ENCODE measurements at places on chromosomes 7 and 10.

GRCh38 chr7:42400211-42400772, 163.3 kb upstream of the GLI3 start:
- no peak overlapping the region for H3K4me3 ChIP-seq
- H3K27ac ChIP-seq: no peak overlapping the region
- H3K4me1 ChIP-seq: no peaks in the 10 kb centered on the region
- no peaks in the 10 kb centered on the region for H3K36me3 ChIP-seq
- no peaks in the 10 kb centered on the region for H3K27me3 ChIP-seq
- DNase-seq: no peak

- no peak overlapping the region for H3K27ac ChIP-seq
- H3K27me3 ChIP-seq: no peaks in the 10 kb centered on the region
- H3K36me3 ChIP-seq: peaks cover 2% of the 10 kb centered on the region
Measured at GRCh38 chr10:102962267-102962666, 44.2 kb downstream of the CNNM2 start.

GRCh38 chr7:6128205-6128604, 97.0 kb downstream of the ANKRD61 start:
- no peak overlapping the region for H3K4me3 ChIP-seq
- H3K27ac ChIP-seq: peak overlapping the region; percentile 79
- no peak for DNase-seq

- no peak for DNase-seq
- H3K27me3 ChIP-seq: peaks cover 25% of the 10 kb centered on the region
- peaks cover 2% of the 10 kb centered on the region for H3K4me1 ChIP-seq
- peaks cover 11% of the 10 kb centered on the region for H3K36me3 ChIP-seq
Measured at GRCh38 chr7:106944035-106944665, 79.1 kb downstream of the PIK3CG start.

DNA sequence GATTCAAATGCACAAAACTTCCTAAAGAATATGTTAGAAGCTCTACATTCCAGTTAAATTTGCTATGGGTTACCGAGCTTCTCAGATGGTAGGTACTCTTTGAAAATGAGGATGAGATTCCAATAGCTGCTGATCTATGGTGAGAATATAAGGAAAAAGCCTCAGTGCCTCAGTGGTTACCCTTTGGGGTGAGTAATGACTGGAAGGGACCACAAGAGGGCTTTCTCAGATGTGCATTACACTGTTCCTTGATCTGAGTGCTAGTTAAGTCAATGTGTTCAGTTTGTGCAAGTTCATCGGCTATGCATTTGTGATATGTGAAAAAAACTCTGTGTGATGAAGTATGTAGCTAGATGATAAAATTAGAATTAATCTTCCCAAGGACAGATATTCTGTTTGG, 3.5 kb downstream of the NRCAM start:
- H3K4me1 ChIP-seq: peaks cover 5% of the 10 kb centered on the region
- H3K27ac ChIP-seq: no peak overlapping the region
- H3K36me3 ChIP-seq: peaks cover 3% of the 10 kb centered on the region
- DNase-seq: no peak
- no peak overlapping the region for H3K4me3 ChIP-seq

DNA sequence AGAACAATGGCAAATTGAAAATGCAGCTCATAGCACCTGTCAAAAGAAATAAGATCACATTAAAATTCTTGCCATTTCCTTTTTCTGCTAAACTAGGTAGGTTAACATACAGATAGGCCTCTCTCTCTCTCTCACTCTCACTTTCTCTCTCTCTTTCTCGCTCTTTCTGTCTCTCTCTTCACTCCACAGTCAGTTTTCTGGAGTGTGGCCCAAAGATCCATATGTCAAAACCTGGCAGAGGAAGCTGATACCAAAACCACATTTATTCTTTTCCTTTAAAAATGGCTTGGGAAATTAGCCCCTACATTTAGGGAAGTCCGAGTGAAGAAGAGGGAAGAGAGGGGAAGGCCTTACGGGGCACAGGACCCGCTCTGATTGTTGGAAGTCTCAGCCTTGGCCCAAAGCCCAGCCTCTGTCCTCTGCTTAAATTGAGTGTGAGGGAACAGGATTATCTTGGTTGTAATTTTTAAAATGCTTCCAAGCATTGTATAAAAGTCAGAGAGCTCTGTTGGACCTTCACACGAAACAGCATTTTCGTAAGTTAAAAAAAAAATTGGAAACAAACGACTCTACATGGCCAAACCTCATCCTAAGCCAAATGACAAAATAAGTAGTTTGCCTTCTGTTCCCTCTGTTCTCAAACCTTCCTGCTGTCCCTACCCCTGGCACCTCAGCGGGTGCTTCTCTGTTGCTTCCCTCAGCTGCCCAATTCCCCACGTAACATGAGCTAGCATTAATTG, 83.2 kb downstream of the FRMD4A start:
- H3K4me3 ChIP-seq: no peak overlapping the region
- DNase-seq: no peak
- peaks cover 34% of the 10 kb centered on the region for H3K27me3 ChIP-seq
- H3K36me3 ChIP-seq: peaks cover 2% of the 10 kb centered on the region
- no peak overlapping the region for H3K27ac ChIP-seq

- H3K27ac ChIP-seq: peak overlapping the region; percentile 95
- H3K4me3 ChIP-seq: peak overlapping the region; percentile 89
- no peak for DNase-seq
- H3K4me1 ChIP-seq: peaks cover 26% of the 10 kb centered on the region
- H3K36me3 ChIP-seq: peaks cover 1% of the 10 kb centered on the region
Measured at GRCh38 chr10:128187788-128188185, 61.6 kb upstream of the MKI67 start.

DNA sequence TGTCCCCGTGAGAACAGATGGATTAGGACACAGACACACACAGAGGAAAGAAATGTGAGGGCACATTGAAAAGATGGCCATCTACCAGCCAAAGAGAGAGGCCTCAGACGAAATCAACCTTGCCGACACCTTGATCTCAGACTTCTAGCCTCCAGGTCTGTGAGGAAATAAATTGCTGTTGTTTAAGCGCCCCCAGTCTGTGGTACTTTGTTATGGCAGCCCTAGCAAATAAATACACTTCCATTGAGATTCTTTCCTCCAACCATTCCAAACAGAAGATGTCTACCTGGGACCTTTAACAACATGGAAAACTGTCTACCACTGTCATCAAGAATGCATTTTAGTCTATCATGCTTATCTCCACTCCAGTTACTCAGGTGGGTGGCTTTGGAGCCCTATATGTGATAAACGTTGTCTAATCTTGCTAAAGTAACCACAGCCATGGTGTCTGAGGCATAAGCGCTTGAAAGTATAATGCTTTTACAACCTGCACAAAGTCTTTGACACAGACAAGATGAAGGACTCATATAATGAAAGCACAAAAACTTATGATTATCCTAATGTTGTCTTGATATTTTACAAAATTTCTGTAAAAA, 244.3 kb downstream of the MTERF1 start:
- H3K4me1 ChIP-seq: no peaks in the 10 kb centered on the region
- H3K4me3 ChIP-seq: no peak overlapping the region
- H3K27me3 ChIP-seq: no peaks in the 10 kb centered on the region
- H3K36me3 ChIP-seq: no peaks in the 10 kb centered on the region
- no peak for DNase-seq
- H3K27ac ChIP-seq: no peak overlapping the region

- no peak overlapping the region for H3K27ac ChIP-seq
- no peak for DNase-seq
Measured at GRCh38 chr10:86250399-86250798, 116.2 kb downstream of the GRID1 start.

GRCh38 chr7:106464651-106465050, 179.9 kb upstream of the NAMPT start:
- peaks cover 8% of the 10 kb centered on the region for H3K4me1 ChIP-seq
- H3K36me3 ChIP-seq: no peaks in the 10 kb centered on the region
- DNase-seq: no peak
- no peak overlapping the region for H3K4me3 ChIP-seq
- no peak overlapping the region for H3K27ac ChIP-seq
- peaks cover 22% of the 10 kb centered on the region for H3K27me3 ChIP-seq

- H3K36me3 ChIP-seq: peaks cover 6% of the 10 kb centered on the region
- H3K4me1 ChIP-seq: peaks cover 29% of the 10 kb centered on the region
- peak overlapping the region; percentile 99 for H3K27ac ChIP-seq
- no peak overlapping the region for H3K4me3 ChIP-seq
- no peaks in the 10 kb centered on the region for H3K27me3 ChIP-seq
- DNase-seq: peak; percentile 38
Measured at GRCh38 chr7:141012044-141012685, 2.6 kb downstream of the MRPS33 start.

- H3K4me3 ChIP-seq: no peak overlapping the region
- no peak for DNase-seq
- H3K27ac ChIP-seq: no peak overlapping the region
Measured at GRCh38 chr10:129323879-129324278, 143.2 kb upstream of the MGMT start.

- H3K4me3 ChIP-seq: no peak overlapping the region
- DNase-seq: no peak
- H3K36me3 ChIP-seq: no peaks in the 10 kb centered on the region
- H3K4me1 ChIP-seq: peaks cover under 1% of the 10 kb centered on the region
- peaks cover 24% of the 10 kb centered on the region for H3K27me3 ChIP-seq
- H3K27ac ChIP-seq: no peak overlapping the region
Measured at GRCh38 chr7:99309111-99309510, 16.6 kb upstream of the ARPC1A start.

DNA sequence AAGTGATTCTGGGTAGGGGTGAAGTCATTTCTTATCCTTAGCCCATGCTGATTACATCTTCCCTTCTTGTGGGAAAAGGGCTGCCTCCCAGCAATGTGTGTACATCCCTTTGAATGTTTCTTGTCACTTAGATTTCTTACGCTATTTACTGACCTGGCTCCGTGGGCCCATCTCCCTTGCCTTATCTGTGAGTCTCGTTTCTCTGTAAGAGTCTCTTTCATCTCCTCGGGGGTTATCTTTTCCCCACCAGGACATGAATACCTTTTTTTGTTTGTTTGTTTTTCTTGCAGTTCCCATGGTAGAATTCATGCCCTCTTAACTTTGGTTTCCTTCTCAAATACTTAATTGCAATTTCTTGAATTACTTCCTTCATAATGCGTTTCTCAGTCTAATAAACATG, 107.7 kb downstream of the BAMBI start:
- H3K4me1 ChIP-seq: no peaks in the 10 kb centered on the region
- peaks cover 3% of the 10 kb centered on the region for H3K36me3 ChIP-seq
- no peak overlapping the region for H3K4me3 ChIP-seq
- H3K27me3 ChIP-seq: peaks cover 43% of the 10 kb centered on the region

GRCh38 chr7:118731854-118732253, 507.4 kb downstream of the ANKRD7 start:
- H3K27ac ChIP-seq: no peak overlapping the region
- H3K4me1 ChIP-seq: no peaks in the 10 kb centered on the region
- H3K36me3 ChIP-seq: no peaks in the 10 kb centered on the region
- H3K27me3 ChIP-seq: no peaks in the 10 kb centered on the region

GRCh38 chr10:43123361-43124093, 14.7 kb upstream of the CSGALNACT2 start:
- peaks cover 5% of the 10 kb centered on the region for H3K27me3 ChIP-seq
- H3K4me3 ChIP-seq: no peak overlapping the region
- no peaks in the 10 kb centered on the region for H3K36me3 ChIP-seq
- peaks cover 22% of the 10 kb centered on the region for H3K4me1 ChIP-seq

GRCh38 chr10:97708976-97709946, 4.3 kb upstream of the MARVELD1 start:
- H3K27ac ChIP-seq: no peak overlapping the region
- H3K27me3 ChIP-seq: peaks cover 31% of the 10 kb centered on the region
- H3K4me3 ChIP-seq: no peak overlapping the region

GRCh38 chr7:14196555-14196954, 207.1 kb upstream of the ETV1 start:
- no peak for DNase-seq
- no peak overlapping the region for H3K4me3 ChIP-seq
- no peak overlapping the region for H3K27ac ChIP-seq
- H3K27me3 ChIP-seq: no peaks in the 10 kb centered on the region

DNA sequence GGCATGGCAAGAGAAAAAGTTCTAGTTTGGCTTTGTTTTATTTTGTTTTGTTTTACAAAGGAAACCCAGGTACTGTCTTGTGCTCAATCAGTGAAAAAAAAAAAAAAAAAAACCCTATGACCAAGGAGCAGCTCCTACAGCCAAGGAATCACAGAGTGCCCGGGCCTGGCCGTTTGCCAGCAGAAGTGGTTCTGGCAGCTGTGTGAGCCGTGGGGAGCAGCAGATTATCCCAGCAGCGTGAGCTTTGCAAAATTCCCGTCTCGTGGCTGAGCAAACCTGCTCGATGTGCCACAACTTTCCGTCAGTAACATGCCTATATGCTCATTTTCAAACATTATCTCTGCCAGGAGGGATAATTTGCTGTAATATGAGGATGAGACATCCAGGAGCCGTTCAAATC, 293.7 kb downstream of the POU6F2 start:
- DNase-seq: no peak
- no peak overlapping the region for H3K27ac ChIP-seq
- peaks cover 25% of the 10 kb centered on the region for H3K27me3 ChIP-seq
- no peak overlapping the region for H3K4me3 ChIP-seq
- H3K36me3 ChIP-seq: peaks cover 2% of the 10 kb centered on the region
- H3K4me1 ChIP-seq: no peaks in the 10 kb centered on the region

DNA sequence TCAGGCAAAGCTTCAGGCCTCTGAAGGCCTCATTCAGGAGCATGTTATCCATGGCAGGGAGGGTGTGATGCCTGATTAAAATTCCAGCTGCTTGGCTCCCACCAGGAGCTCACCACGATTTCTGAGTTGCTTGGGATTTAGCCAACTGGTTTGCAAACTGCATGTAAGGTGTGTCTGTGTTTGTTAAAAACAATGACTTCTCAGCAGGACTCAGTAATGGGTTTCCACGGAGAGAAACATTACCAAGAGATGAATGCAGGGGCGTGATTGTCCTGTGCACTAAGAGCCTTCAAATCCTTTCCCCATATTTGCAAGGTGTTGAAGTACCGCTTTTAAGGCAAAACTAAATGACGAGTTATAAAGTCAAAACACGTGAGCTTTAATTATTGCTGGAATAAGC, 88.8 kb upstream of the BTBD16 start:
- H3K4me3 ChIP-seq: no peak overlapping the region
- H3K27me3 ChIP-seq: peaks cover 34% of the 10 kb centered on the region
- no peaks in the 10 kb centered on the region for H3K4me1 ChIP-seq
- no peak overlapping the region for H3K27ac ChIP-seq

All from T-helper 17 cell (primary cell).